ENCODE measurements at places on chromosomes 16 and 17.

GRCh38 chr16:4612977-4613635 is 1.6 kb downstream of the UBALD1 start:
- no peak for DNase-seq

- DNase-seq: no peak
These were observed 64.5 kb upstream of the HSBP1 start for GRCh38 chr16:83743241-83743640.

DNA sequence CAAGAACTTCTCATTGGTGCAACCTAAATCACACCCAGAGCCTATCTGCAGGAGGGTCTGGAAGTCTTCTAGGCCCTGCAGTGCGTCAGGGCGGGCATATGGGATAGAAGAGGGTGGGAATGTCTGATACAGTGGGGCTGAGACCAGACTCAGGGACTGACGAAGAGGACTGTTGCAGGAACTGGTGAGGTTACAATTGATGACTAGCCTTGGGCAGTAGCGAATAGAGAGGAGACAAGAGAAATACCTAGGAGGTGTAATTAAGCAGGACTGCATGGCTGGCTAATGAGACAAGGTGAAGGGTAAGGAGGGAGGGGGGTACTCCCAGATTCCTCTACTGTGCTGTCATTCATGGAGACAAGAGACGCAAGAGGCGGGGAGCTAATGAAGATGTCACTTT is 91.3 kb downstream of the WWP2 start:
- DNase-seq: no peak

- DNase-seq: no peak
These were observed 5.8 kb downstream of the TRAF4 start for GRCh38 chr17:28749516-28750177.

DNA sequence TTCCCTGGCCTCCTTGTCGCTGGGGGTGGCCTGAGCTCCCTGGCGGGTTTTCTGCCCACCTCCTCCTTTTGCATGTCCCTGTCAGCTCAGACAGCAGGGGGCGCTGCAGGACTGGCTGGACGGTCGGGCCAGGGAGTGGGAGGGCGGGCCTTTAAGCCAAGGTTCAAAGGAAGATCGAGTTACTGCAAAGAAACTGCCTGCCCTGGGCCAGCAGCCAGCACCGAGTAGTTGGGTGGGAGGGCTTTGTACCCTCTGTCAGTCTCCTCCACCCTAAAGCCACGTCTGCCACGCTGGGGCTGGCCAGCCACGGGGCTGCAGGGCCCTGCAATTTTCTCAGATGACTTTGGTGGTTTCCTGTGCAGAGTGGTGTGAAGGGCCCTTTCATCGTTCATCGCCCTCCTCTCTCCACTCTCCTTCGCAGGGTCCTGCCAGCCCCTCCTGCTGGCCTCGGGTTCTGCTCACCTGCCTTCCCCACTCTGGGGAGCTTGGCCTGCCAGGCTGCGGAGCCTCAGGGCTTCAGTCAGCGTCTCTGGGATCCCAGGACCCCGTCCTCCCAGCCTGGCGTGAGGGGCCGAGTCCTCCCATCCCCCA is 12.3 kb downstream of the GPR142 start:
- DNase-seq: peak; percentile 64

- DNase-seq: peak; percentile 60
These were observed 1.4 kb downstream of the MSL1 start for GRCh38 chr17:40122999-40123810.
